ENCODE measurements at places on chromosomes 4 and X.

GRCh38 chr4:22780317-22780716 lies 87.6 kb downstream of the GBA3 start:
- no peak for DNase-seq

DNA sequence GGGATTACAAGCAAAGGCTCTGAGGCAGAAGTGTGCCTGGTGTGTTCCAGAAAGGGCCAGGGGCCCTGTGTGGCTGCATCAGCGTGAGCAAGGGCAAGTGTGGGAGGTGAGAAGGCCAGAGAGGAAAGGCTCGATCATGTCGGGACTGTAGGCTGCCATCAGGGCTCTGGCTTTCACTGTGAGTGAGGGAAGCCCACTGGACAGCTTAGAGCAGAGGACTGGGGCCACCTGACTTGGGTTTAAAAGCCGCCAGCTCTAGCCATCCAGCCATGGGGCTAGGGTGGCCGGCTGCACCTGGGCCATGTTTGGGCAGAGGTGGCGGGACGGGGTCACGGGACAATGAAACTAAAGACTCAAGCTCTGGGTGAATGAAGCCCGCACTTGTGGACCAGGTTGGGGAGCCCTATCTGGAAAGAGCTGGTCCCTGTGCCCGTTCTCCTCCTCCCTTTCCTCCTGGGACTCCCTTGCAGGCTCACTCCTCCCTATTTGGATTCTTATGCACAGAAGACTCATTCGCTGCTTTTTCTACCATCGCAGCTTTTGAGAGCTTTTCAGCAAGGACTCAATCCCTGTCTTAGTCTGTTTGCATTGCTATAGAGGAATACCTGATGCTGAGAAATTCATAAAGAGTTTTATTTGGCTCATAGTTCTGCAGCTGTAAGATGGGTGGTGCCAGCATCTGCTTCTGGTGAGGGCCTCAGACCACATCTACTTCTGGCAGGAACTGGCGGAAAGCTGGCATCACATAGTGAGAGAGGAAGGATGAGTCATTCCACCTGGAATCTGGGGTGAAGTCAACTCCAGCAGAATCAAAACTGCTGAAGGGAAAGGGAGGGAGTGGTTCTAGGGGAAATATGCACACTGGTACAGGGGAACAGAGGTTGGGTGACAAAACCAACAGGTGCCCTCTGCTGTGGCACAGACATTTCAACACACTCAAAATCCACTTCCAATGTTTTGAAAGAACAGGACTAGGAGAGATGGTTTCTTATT lies 15.3 kb downstream of the CTAG1B start:
- DNase-seq, result peak; percentile 96

- peak; percentile 2 for DNase-seq
These were observed 331.4 kb downstream of the CCSER1 start for GRCh38 chr4:90458576-90458975.

DNA sequence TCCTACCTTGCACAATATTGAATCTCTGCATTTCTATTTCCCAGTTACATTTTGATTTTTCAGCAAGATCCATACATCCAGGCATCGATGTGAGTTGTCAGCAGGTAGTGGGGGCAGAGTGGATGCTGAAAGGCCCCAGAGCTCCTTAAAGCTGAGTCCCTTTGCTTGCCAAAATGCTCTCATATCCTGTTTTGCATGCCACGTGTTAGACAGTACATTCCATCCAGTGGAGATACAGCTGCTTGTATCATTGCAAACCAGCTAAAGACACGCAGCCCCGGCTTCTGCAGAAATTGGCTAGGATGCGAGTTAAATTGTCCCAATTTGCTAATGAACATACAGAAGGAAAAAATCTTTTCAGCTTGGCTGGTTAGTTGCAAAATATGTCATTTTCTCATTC lies 179.6 kb upstream of the MXRA5 start:
- peak; percentile 46 for DNase-seq

DNA sequence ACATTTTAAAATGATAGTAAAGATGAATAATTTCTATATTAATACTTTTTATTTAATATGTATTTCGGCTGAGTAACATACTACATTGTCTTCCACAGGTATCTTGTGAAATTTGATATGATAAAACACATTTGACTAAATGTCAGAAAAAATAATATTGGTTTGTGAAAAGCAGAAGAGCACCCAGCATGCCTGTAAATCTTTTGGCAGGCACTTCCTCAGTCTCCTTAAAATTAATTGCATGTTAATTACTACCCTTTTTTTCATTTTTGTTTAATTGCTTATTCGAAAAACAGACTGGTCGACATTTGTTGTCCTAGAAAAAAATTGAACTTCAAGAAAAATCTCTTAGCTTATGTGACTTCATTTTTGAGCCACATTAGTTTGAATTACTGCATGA lies 40.6 kb downstream of the CLCN3 start:
- no peak for DNase-seq

Data from M059J (cell line).